ENCODE measurements at places on chromosomes 7 and 10.
A peak's percentile ranks its signal among the peaks of the same experiment; 100 is the strongest.

GRCh38 chr7:150831851-150832250 is 20.5 kb upstream of the AOC1 start:
- DNase-seq = no peak

GRCh38 chr7:55070854-55071253 is 52.0 kb downstream of the EGFR start:
- no peak for DNase-seq

GRCh38 chr10:57482259-57482658 is 785.4 kb downstream of the IPMK start:
- DNase-seq = no peak

GRCh38 chr7:102913826-102914225 is 1.0 kb downstream of the LRRC17 start:
- DNase-seq = no peak

- DNase-seq = no peak
Observed at GRCh38 chr7:98753989-98754479, 115.8 kb downstream of the TMEM130 start.

GRCh38 chr10:49243139-49243538 is 54.9 kb upstream of the TMEM273 start:
- no peak for DNase-seq

GRCh38 chr7:127884066-127884559 is 147.1 kb downstream of the LRRC4 start:
- DNase-seq = no peak

DNA sequence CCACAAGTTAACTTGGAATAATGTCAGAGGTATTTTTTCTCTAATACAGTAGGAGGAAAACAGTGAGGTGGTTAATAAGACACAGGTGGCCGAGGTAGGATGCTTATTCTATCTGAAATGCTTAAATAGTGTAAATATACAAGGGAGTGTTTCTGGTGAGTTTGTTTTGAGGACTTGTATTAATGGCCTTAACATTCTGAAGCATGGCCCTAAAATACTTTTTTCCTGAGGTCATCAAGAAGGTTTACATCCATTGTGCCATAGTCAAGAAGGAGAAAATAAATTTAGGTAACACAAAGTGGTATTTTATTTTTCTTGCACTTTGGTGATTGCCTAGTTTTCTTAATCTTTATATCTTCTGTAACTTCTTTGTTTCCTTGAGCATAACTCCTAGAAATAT is 18.8 kb downstream of the GNAI1 start:
- DNase-seq = no peak

- no peak for DNase-seq
Observed at GRCh38 chr10:48526846-48527505, 77.9 kb downstream of the ARHGAP22 start.

GRCh38 chr7:75762350-75762917 is 9.6 kb downstream of the CCL26 start:
- DNase-seq = no peak

- DNase-seq = no peak
Observed at GRCh38 chr10:87960230-87960629, 96.8 kb downstream of the PTEN start.

GRCh38 chr7:29833929-29834328 is 27.6 kb downstream of the WIPF3 start:
- no peak for DNase-seq

- DNase-seq = no peak
Observed at GRCh38 chr7:47602272-47603004, 20.5 kb upstream of the TNS3 start.

DNA sequence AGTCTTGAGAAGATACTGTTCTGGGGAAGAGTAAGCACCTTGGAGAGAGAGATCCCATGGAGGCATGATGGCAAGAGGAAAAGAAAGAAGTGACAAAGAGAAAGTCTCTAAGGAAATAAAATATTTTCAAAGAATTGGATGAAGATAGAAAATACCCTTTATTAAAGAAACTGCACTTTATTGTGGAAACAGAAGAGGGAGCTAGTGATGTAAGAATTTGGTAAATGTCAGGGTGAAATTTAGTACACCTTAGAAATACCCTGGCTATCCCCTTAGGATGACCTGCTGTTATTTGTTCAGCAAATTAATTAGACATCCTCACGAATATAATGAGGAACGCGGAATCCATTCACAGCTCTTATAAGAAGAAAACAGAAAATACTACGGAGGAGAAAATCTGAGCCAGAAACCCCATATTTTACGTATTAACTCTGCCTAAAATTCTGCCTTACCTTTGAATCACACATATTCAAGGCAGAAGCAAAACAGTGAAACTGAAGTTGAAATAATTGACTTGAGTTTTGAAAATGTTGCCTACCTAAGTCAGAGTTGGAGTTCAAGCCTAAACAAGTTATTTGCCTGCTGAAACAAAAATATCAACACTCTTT is 90.7 kb downstream of the TFPI2 start:
- DNase-seq = no peak

DNA sequence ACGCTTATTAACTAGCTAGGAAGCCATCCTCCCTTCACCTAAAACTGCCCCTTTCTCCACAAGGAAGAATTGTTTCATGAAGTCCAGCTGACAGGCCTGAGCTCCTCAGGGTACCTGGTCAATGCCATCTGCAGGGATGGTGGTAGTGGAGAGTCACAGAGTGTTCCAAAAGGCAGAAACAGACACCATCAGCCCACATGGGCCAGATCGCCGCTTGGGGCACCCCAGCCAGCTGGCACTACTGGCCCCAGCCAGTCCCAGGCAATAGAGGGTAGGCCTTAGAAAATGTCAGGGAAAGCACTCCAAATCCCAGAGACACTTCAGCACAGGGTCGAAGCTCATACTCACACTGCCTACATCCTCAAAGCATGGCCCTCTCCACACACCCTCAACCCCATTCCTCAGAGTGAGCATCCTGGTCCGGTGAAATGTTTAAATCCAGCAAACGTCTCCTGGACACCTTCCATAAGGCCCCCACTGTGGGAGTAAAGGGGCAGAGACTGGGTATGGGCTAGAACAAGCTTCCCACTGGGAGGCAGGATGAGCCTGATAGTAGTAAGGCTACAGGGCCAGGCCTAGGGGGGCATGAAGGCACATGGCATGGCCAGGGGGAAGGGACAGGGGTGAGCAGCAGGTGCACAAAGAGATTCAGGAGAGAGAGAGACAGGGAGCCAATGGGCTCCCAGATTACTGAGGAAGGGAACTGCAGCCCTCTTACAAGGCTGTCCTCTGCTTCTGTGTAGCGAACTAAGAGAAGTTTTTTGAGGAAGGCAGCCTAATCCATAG is 1.9 kb downstream of the LRRC20 start:
- no peak for DNase-seq

GRCh38 chr10:15237351-15237750 is 68.9 kb upstream of the NMT2 start:
- DNase-seq = no peak

- DNase-seq = no peak
Observed at GRCh38 chr10:118586911-118587310, 8.5 kb downstream of the PRLHR start.

- DNase-seq = no peak
Observed at GRCh38 chr7:55521917-55522902, 50.1 kb downstream of the VOPP1 start.

GRCh38 chr7:148986742-148987009 is 41.6 kb downstream of the PDIA4 start:
- no peak for DNase-seq

DNA sequence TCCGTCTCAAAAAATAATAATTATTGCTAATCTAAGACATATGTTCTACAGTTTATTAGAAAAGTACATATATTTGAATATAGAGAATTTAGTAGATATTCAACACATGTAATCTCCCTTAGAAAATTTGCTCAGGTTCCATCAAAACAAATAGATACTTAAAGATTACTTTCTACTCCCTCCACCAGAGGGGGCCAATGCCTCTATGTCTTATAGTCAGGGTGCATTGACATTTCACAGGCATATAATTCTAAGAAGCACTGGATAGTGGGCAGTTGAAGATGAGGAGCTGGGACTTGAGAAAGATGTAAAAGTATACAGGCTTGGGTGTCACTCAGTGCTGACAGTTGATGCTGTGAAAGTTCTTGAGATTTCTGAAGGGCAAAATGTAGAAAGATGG is 301.6 kb upstream of the HPS1 start:
- no peak for DNase-seq

DNA sequence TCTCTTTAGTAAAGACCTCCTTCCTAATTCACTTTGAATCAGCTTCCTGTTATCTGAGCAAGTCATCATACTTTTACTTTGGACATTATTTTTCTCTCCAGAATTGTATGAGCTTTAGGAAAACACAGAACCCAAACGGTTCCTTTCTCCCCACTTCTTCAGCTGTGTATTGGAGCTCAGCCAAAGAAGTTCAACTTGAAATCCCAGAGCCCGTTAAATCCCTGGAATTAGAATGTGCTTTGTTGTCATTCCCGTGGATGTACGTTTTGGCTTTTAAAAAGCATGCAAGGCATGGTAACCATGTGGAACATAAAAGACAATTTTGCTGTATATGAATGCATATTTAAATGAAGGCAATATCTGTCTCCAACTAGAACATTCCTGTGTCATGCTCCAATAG is 46.6 kb downstream of the AGMO start:
- DNase-seq = no peak

- DNase-seq = no peak
Observed at GRCh38 chr7:130009848-130010688, 41.1 kb downstream of the ZC3HC1 start.

DNA sequence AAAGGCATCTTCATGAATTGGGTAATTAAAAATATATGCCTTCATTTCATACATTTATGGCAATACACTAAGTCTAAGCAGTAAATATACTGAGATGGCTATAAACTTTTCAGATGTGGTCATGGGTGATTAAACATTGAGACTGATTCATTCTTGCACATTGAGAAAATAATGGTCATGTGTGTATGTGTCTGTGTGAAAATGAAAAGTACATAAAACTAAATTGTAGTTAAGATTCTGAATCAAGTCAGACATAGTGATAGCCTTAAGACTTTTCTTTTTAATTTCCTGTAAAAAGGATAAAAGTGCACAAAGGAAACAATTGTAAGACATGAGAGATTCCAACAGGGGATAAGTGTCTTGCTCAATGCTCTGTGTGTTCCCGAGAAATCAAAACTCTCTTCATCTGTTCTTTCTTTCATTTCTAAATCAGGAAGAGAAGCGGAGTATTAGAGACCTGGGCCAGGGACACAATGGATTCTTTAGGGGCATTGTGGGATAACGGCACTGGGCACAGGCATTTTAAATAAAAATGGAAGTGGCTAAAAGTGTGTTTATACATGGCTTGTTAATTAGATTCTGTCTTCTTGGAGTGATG is 69.8 kb upstream of the AGR3 start:
- DNase-seq = no peak

GRCh38 chr10:131085091-131085860 is 226.2 kb downstream of the TCERG1L start:
- DNase-seq = no peak

DNA sequence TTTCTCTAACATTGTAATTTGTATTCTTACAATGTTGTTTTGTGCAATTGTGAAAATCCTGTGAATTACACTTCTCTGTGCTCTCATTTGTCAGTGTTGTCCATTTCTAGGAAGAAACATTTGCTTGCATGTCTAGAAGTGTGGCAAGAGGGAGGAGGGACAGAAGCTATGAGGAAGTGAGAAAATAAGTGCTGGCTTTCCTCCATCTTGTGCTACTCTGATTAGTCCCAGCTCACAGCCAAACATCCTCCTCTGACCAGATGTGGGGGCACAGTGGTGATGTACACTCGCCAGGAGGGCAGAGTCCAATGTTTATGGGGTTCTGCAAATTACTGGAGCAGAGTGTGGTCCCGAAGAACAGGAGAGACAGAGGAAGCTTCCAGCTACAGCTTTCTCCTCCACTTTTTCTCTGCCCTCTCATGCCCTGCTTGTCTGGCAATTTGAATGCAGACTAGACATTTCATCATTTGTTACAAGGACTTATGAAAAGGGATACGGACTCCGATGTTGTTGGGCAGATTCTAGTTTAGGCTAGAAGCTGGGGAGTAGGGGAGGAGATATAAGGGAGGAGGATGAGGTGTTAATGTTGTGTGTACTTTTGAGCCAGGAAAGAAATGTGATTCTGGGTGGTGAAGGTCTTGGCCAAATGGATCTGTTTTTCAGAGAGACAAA is 131.0 kb upstream of the C1GALT1 start:
- DNase-seq = no peak

DNA sequence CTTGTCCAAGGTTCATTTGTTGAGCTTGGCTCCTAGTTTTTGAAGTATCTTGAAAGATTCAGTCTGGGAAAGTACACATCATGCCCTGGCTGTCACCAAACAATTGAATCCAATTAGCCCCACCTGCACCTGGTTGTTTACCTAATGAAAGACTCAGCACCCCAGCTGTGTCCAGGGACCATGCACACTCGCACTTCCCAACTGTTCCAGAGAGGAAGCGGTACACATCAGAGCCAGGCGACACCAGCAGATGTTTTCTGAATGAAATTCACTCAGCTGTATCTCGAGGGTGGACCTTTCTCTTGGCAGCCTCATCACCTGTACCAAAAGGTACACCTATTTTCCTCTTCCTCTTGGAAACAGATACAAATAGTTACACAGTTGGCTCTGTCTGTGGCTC is 216.4 kb upstream of the LRGUK start:
- no peak for DNase-seq

DNA sequence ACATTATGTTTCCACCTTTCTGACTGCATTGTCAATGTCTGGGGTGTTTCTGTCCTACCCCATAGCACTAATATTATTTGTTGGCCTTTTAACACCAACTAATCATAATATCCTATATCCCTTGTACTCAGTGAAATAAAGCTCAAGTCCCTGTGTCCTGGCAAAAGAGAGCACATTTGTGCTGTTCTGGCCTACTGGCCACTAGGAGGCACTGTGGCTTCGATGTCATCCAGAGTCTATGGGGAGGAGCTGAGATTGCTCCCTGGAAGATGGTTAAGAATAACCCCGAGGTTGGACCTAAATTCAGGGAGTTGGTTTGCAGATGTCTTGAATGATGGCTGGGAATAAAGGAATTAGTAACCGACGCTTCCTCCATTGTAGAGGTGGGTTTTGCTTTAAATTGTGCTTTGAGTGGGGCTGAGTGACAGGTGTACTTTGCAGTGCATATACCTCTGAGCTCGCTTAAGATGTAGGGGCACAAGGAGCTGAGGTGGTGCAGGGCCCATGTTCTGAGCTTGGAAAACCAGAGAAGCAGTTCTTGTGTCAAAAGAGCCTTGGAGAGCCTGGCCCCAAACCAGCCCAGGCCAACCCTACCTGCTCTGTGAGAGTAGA is 191.2 kb upstream of the PRSS1 start:
- peak; percentile 38 for DNase-seq

GRCh38 chr10:62993121-62993520 is 140.0 kb upstream of the NRBF2 start:
- no peak for DNase-seq

GRCh38 chr10:132606536-132607316 is 69.1 kb downstream of the INPP5A start:
- no peak for DNase-seq

DNA sequence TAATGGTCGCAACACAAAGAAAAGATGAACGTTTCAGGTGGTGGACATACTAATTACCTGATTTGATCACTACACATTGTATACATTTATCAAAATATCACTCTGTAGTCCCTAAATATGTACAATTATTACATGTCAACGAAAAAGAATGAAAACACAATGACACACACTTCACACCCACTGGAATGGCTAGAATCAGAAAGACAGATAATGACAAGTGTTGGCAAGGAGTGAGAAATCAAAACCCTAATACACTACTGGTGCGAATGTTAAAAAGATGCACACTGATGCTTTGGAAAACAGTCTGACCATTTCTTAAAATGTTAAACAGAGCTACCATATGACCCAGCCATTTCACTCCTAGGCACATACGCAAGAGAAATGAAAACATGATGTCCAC is 2.3 kb downstream of the COA1 start:
- no peak for DNase-seq
